Sciatic nerve (tissue), 2 donors: ENCODE measurements at places on chromosomes 3 and 15.

- DNase-seq, result no peak
Measured at GRCh38 chr3:158465074-158465473, 105.9 kb upstream of the MLF1 start.

DNA sequence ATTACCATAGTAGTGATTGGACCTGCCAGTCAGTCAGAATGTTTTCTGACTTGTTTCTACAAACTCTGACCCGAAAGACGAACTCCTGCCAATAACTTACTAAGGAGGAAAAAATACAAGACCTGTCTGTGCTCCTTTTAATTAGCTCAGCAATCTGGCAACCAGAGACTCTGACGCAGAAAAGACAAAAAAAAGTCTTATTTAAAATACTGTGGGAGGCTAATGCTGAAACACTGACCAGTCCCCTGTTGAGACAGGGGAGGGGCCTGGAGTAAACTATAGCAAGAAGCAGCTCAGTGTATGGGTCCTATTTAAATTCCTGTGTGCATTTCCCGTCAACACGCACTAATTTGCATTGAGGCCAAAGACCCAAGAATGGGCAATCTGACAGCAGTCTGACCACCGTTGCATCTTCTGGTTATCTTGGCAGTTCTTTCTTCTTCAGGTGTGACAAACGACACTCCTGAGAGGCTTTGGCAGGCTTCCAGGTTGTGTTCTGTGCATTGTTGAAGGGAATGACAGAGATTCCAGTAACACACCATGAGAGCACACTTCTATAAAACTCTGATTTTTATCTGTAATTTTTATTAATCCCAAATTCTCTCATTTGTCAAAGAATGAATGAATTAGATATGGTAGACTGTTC, 1114.3 kb downstream of the IGSF11 start:
- no peak for DNase-seq

DNA sequence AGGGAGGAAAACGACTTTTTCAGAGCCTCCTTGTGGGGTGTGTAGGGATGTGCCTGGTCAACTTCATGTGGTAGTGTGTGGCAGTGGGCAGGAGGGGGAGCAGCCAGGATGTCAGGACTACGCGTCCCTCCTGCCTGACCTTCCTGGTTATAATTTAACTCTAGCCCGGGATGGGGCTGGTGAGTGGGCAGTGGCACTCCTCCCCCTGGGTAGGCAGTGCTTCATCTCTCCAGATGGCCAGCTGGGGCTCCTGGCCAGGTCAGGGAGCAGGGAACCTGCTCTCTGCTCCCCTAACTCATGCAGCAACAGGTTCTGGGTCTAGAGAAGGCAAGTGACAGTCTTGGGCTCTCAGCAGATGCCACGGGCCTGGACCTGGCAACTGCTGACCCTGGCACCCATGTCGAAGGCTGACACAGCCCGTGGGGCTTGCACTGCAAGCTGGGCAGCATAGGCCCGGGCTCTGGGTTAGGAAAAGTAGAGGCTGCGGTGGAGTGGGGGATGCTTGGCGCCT, 2.6 kb downstream of the ITIH4 start:
- DNase-seq, result no peak

GRCh38 chr15:89367485-89368451, 33.1 kb upstream of the POLG start:
- DNase-seq, result no peak

DNA sequence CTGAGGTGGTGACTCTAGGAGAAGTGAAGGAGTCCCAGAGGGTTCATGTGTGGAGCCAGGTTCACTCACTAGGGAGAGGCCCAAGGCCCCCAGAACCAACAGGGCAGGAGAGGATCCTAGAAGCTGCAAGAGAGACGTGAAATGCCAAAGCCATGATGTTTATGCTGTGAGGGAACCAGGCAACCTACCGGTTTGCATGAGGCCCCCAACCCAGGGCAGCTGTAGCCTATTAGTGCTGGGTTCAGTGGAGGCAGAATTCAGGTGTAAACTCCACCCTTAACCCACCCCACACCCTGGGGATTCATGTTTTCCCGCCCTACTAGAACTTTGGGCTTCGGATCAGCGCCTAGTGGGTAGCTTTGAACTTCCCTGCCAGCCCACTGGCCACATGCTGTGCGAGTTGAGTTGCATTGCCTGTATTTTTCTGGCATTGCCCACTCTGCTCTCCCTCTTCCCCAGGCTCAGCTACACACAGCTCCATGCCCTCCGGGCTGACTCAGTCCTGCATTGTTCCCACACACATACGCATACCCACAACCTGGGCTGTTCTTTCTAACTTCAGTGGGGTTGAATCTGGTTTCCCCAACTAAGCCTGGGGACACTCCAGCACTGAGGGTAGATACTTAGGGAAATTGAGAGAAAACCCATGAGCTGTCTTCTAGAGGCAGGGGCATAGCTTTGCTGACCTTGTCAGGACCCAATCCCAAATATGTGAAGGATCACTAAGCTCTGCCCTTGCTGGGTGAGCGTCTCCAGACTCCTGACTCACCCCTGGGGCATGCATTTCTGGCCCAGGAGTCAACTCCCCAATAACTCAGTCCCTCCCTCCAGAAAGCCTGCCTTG, 2.0 kb upstream of the ZBTB47 start:
- peak; percentile 51 for DNase-seq

- no peak for DNase-seq
Measured at GRCh38 chr3:48516571-48516970, 12.6 kb upstream of the SHISA5 start.

GRCh38 chr3:2661078-2661477, 449.1 kb downstream of the IL5RA start:
- DNase-seq, result no peak

DNA sequence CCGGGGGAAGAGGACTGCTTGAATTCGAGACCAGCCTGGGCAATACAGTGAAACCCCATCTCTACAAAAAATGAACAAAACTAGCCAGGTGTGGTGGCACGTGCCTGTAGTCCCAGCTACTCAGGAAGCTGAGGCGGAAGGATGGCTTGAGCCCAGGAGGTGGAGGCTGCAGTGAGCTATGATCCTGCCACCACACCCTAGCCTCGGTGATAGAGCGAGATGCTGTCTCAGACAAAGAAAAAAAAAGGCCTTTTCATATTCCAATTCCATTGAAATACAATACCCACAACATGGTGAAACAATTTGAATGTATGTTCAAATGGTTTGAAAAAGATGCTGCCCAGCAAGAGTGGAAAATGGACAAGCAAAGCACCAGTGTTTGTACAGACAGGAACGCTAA, 61.8 kb upstream of the ZNF148 start:
- no peak for DNase-seq

- no peak for DNase-seq
Measured at GRCh38 chr3:127404221-127405009, 116.6 kb upstream of the PRR20G start.
